ENCODE measurements at places on chromosomes 13 and 19. TPM values are rescaled to one million over a fixed set of nuclear protein-coding genes. Genes with fewer than 3 reads are reported as not detected.
A peak's percentile ranks its signal among the peaks of the same experiment; 100 is the strongest.

Gene WDR88
- not detected for total RNA-seq

Gene SLAIN1
- 61.4 TPM for total RNA-seq

Gene IL12RB1
- total RNA-seq = 18.5 TPM

DNA sequence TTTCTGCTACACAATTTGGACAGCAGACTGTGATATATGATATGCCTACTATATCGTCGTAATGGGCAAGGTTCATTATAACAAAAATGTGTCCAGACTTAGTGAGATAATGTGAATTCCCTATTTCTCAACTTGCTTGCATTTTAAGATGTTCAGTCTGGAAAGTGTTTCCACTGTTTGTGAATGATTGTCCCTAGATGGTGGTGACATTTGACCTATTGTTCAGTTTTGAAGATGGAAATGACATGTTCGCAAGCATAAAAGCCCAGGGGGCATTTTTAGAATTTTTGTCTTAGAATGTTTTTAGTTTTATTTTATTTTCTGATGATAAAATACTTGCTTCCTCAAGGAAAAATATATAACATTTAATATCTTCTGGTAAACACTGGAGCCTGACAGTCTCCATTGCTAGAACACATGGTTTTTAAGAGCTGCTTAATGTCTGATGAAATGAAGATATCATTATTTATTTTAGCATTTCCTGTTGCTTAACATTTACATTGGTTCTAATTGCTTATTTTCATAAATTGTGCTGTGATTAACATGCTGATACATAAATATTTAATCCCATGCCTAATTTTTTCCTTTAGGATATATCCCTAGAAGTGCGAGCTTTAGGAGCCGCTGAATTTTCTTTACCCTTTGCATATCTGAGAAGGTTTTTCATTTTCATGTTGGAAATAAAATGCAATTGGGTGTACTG, 27.1 kb downstream of the MBNL2 start:
- no peak overlapping the region for H3K4me3 ChIP-seq
- H3K4me1 ChIP-seq = peaks cover 22% of the 10 kb centered on the region
- H3K36me3 ChIP-seq = no peaks in the 10 kb centered on the region

Gene CGB3
- total RNA-seq = not detected

- H3K27ac ChIP-seq = no peak overlapping the region
- DNase-seq = no peak
- H3K27me3 ChIP-seq = peaks cover 7% of the 10 kb centered on the region
- H3K4me1 ChIP-seq = no peaks in the 10 kb centered on the region
- H3K4me3 ChIP-seq = no peak overlapping the region
- H3K36me3 ChIP-seq = no peaks in the 10 kb centered on the region
Observed at GRCh38 chr13:95627590-95627989, 16.9 kb downstream of the DZIP1 start.

DNA sequence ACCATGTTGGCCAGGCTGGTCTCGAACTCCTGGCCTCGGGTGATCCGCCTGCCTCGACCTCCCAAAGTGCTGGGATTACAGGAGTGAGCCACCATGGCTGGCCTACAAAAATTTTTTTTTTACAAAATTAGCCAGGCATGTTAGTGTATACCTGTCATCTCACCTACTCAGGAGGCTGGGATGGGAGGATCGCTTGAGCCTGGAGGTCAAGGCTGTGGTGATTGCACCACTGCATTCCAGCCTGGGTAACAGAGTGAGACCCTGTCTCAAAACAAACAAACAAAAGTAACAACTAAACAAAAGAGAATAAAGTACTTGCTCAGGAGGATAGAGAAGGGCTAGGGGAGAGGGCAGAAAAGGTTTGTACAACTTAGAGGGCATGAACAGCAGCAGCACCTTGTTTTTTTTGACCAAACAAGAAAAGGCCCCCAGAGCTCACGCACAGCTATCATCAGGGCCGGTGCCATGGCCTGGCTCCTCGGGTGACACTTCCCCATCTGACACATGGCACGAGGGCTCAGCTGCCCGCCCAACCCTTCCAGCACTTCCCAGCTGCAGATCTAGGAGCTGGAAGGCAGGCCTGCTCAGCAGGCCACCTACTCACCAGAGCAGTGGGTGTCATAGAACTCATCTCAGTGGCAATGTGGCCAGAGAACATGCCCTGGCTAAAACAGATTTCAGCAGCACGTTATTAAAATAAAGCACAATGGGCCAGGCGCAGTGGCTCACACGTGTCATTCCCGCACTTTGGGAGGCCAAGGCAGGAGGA, 8.6 kb upstream of the SLC7A9 start:
- no peaks in the 10 kb centered on the region for H3K27me3 ChIP-seq
- no peaks in the 10 kb centered on the region for H3K4me1 ChIP-seq
- no peak overlapping the region for H3K27ac ChIP-seq
- no peaks in the 10 kb centered on the region for H3K36me3 ChIP-seq
- no peak overlapping the region for H3K4me3 ChIP-seq

DNA sequence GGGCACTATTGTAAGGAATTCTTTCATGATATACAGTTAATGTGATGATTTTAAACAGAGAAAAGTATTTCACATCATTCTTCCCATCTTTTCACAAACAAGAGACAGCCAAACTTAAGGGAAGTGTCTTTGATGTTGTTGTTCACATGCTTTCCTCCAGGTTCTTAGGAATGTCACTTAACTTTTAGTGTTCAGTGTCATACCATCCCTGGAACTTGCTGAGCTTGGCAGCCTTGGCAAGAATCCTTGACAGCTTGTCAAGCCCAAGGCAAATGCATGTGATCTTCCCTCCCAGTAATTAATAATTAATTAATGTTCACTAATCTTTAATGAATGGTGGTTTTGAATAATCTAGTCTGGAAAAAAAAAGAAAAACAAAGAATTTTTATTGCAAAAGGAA, 727.9 kb upstream of the PRR20A start:
- DNase-seq = no peak
- H3K4me3 ChIP-seq = no peak overlapping the region
- no peaks in the 10 kb centered on the region for H3K27me3 ChIP-seq

Gene LRP3
- total RNA-seq = not detected

GRCh38 chr13:43365039-43365344, 341.6 kb downstream of the DNAJC15 start:
- no peak for DNase-seq
- H3K36me3 ChIP-seq = no peaks in the 10 kb centered on the region
- H3K4me1 ChIP-seq = peaks cover 20% of the 10 kb centered on the region

DNA sequence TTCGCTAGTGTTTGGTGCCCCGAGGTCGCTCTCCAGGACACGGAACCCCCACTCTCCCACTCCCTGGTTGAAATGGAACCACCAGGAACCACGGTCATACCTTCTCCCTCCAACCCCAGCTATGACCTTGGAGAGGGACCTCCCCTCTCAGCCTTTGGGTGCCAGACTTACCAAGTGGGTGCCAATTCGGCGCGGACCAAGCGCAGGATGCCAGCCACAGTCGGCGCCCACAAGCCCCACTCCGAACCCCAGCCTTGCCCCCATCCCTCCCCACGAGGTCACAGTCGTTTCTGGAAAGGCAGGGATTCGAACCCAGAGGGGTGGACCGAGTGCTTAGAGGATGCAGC, 910 bp downstream of the PDE4C start:
- peaks cover 86% of the 10 kb centered on the region for H3K27me3 ChIP-seq
- peaks cover 15% of the 10 kb centered on the region for H3K4me1 ChIP-seq
- no peak overlapping the region for H3K27ac ChIP-seq
- no peaks in the 10 kb centered on the region for H3K36me3 ChIP-seq
- peak overlapping the region; percentile 28 for H3K4me3 ChIP-seq

GRCh38 chr19:47494729-47495128, 10.7 kb upstream of the KPTN start:
- H3K4me1 ChIP-seq = peaks cover 12% of the 10 kb centered on the region
- H3K27me3 ChIP-seq = no peaks in the 10 kb centered on the region
- DNase-seq = no peak
- H3K4me3 ChIP-seq = no peak overlapping the region

Gene ZSCAN4
- total RNA-seq = not detected

DNA sequence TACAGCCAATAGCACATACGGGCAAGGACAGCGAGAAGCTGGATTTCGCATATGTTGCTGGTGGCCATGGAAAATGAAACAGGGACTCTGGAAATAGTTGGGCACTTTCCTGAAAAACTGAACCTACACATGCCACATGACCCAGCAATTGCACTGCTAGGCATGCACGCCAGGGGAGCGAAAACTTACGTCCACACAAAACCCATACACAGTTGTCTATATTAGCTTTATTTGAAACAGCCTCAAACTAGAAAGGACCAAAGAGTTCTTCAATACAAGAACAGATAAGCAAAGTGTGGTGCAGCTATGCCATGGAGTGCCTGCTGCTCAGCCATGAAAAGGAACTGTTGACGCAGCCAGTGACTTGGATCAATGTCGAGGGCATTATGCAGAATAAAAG, 7.3 kb upstream of the SPACA7 start:
- no peak for DNase-seq
- no peaks in the 10 kb centered on the region for H3K36me3 ChIP-seq
- H3K4me3 ChIP-seq = no peak overlapping the region
- no peak overlapping the region for H3K27ac ChIP-seq
- H3K4me1 ChIP-seq = no peaks in the 10 kb centered on the region

GRCh38 chr19:40609561-40610395, 8.6 kb downstream of the LTBP4 start:
- H3K27me3 ChIP-seq = no peaks in the 10 kb centered on the region
- H3K27ac ChIP-seq = peak overlapping the region; percentile 79
- DNase-seq = peak; percentile 78
- H3K4me1 ChIP-seq = peaks cover 68% of the 10 kb centered on the region
- H3K4me3 ChIP-seq = peak overlapping the region; percentile 83

Gene VSTM1
- not detected for total RNA-seq

Gene UGGT2
- total RNA-seq = not detected

Gene CACNG7
- not detected for total RNA-seq

- peaks cover 7% of the 10 kb centered on the region for H3K4me1 ChIP-seq
- DNase-seq = no peak
- H3K27me3 ChIP-seq = no peaks in the 10 kb centered on the region
- no peak overlapping the region for H3K4me3 ChIP-seq
- no peak overlapping the region for H3K27ac ChIP-seq
Observed at GRCh38 chr13:73090116-73090822, 31.5 kb downstream of the KLF5 start.

DNA sequence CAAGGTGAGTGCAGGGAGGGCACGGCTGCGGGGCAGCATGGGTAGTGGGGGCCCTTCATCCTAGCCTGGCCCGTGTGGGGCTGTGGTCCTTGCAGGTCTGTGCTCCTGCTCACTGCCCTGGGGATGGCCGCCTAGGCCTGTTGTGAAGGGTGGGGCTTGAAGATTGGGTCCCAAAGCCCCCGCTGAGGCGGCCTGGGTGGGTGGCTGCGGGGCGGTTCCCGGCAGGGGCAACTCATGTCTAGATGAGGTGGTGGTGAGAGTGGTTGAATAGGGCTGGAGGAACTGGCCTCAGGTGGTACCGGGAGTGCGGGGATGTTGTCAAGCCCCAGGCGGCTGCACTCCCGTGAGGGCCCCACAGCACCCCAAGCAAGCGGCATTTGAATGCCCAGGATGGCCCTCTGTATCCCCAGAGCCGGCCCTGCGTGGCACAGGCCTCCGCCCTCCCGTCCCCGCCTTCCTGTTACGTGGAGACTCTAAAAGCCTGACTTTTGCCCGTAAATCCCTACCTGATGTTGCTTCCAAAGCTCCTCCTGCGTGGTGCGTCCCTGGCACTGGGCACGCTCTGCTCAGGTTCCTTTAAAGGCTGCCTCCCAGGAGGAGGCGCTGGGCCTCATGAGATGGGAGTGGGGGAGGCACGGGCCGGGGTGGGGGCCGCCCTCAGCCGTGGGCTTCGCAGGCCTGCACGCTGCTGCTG, 15.0 kb downstream of the SPPL2B start:
- no peaks in the 10 kb centered on the region for H3K4me1 ChIP-seq
- no peaks in the 10 kb centered on the region for H3K36me3 ChIP-seq
- no peak overlapping the region for H3K27ac ChIP-seq
- H3K4me3 ChIP-seq = no peak overlapping the region
- H3K27me3 ChIP-seq = no peaks in the 10 kb centered on the region

GRCh38 chr13:20571676-20572075, 4.7 kb downstream of the IFT88 start:
- H3K4me1 ChIP-seq = peaks cover 7% of the 10 kb centered on the region
- no peak for DNase-seq
- no peak overlapping the region for H3K27ac ChIP-seq
- H3K4me3 ChIP-seq = no peak overlapping the region

DNA sequence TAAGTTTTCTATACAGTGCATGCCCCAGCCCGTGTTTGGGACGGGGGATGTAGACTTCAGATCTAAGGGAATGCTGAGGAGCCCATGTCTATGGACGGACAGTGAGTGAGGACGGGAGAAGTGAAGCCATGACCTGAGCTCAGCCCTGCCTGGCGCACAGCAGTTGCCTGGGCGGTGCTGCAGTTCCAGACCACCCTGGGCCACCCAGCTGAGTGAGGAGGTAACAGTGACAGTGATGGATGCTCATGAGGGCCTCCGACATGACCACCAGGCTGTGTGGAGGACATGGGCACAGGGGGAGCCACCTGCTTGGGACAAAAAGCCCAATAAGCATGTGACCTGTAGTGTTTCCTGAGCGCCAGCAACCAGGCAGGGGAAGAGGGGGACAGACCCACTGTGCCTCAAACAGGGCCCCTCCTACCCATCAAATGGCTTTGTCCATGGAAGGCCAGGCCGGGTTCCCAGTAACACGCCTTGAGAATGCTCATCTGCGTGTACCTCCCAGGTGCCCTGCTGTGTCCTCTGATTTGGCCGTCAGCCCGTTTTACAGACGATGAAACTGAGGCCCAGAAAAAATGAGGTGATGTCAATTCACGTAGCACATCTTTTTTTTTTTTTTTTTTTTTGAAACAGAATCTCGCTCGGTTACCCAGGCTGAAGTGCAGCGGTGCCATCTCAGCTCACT, 22.6 kb downstream of the NOSIP start:
- no peaks in the 10 kb centered on the region for H3K27me3 ChIP-seq
- no peak for DNase-seq
- peaks cover 34% of the 10 kb centered on the region for H3K36me3 ChIP-seq
- H3K27ac ChIP-seq = peak overlapping the region; percentile 90
- peak overlapping the region; percentile 99 for H3K4me3 ChIP-seq

- peaks cover 10% of the 10 kb centered on the region for H3K4me1 ChIP-seq
- no peak overlapping the region for H3K27ac ChIP-seq
- DNase-seq = peak; percentile 78
- peaks cover 4% of the 10 kb centered on the region for H3K36me3 ChIP-seq
- peaks cover 23% of the 10 kb centered on the region for H3K27me3 ChIP-seq
Observed at GRCh38 chr19:43798546-43799409, 3.5 kb downstream of the LYPD5 start.

DNA sequence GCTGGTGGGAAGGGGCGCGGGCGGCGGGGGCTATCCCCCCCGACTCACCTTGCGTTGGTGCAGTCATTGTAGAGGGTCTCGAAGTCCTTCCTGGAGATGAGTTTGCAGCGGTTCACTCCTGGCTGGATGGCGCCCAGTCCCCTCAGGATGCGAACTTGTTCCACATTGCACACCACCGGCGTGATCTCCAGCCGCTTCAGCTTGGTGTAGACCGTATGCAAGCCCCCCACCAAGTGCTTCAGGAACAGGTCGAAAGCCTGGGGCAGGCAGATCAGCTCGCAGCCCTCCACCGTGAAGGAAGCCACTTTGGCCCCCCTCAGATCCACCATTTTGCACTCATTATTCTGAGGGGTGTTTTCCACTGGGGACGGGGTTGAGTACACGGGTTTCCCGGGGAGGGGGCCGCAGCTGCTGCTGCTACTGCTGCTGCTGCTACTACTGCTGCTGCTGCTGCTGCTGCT, 1.1 kb downstream of the DACH1 start:
- H3K27ac ChIP-seq = no peak overlapping the region
- peak overlapping the region; percentile 69 for H3K4me3 ChIP-seq
- peaks cover 39% of the 10 kb centered on the region for H3K27me3 ChIP-seq
- no peak for DNase-seq
- peaks cover 20% of the 10 kb centered on the region for H3K4me1 ChIP-seq

Gene SGCG
- not detected for total RNA-seq

Gene ZNF723
- total RNA-seq = not detected

- H3K36me3 ChIP-seq = peaks cover 2% of the 10 kb centered on the region
- DNase-seq = no peak
- H3K27me3 ChIP-seq = no peaks in the 10 kb centered on the region
- no peaks in the 10 kb centered on the region for H3K4me1 ChIP-seq
Observed at GRCh38 chr13:39916330-39916729, 260.9 kb downstream of the COG6 start.

Data from naive thymus-derived CD8-positive, alpha-beta T cell (primary cell).